ENCODE measurements at places on chromosomes 5 and 9.
A peak's percentile ranks its signal among the peaks of the same experiment; 100 is the strongest.

- DNase-seq = no peak
Measured at GRCh38 chr5:66529182-66529581, 67.0 kb upstream of the MAST4 start.

GRCh38 chr9:136483589-136484152, 831 bp upstream of the SEC16A start:
- DNase-seq = peak; percentile 79

DNA sequence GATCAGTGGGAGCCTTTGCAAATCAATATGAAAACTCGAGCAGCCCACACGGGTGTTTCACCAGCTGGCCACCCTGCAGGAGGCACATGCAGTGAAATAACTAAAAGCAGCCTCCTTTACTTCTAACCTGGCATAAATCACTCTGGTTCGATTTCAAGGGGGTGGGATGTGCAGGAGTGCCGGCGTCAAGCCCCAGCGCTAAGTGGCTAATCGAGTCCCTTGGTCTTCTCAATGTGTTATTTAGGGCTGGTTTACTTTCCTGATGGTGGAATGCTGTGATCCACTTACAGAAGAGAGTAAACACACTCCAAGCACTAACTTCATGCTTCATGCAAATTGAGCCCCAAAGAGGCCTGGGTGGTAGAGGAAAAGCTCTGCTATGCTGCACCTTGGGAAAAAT, 109.4 kb downstream of the TMEM174 start:
- no peak for DNase-seq

- DNase-seq = no peak
Measured at GRCh38 chr9:123663529-123663928, 266.4 kb downstream of the DENND1A start.

- no peak for DNase-seq
Measured at GRCh38 chr9:22240619-22241018, 206.0 kb upstream of the DMRTA1 start.

- DNase-seq = no peak
Measured at GRCh38 chr5:40223884-40224402, 455.8 kb upstream of the PTGER4 start.

DNA sequence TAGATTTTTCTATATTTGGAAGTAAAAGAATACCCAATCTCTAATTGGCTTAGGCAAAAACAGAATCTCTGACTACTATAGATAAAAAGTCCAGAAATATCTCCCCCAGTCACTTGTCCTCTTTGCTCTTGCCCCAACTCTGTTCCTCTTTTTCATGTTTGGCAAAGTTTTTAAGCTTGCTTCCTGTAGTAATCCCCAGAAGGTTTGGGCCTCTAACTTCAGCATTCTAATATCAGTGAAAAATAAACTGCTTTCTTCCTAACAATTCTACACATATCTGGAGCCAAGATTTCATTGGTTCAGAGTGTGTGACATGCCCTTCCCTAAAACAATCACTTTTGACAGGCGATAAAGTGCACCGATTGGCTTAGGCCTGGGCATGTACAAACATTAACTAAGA, 1680.3 kb downstream of the MAT2B start:
- DNase-seq = no peak

GRCh38 chr9:70259512-70259802, 679 bp downstream of the SMC5 start:
- no peak for DNase-seq

GRCh38 chr5:107985144-107985543, 314.4 kb upstream of the EFNA5 start:
- no peak for DNase-seq

DNA sequence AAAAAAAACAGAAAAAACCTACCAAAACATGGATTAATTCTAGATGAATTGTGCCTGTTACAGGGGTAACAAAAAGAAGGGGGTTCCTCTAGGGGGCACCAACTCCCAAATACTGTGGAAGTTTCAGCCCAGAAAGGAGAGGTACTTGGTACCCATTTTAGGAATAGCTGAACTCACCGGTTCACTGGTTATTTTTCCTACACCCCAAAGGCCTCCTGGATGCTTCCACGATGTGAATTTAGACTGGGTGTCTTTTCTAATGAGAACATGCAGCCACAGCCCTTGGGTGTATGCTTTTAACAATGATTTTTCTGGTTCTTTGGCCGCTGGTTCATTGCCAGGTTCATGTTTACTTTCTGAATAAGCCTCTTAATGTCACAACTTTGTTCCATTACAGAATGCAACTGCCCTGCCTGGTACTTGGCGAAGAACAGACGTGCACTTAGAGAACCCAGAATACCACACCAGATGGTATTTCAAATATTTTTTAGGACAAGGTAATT, 46.7 kb downstream of the GARNL3 start:
- no peak for DNase-seq

DNA sequence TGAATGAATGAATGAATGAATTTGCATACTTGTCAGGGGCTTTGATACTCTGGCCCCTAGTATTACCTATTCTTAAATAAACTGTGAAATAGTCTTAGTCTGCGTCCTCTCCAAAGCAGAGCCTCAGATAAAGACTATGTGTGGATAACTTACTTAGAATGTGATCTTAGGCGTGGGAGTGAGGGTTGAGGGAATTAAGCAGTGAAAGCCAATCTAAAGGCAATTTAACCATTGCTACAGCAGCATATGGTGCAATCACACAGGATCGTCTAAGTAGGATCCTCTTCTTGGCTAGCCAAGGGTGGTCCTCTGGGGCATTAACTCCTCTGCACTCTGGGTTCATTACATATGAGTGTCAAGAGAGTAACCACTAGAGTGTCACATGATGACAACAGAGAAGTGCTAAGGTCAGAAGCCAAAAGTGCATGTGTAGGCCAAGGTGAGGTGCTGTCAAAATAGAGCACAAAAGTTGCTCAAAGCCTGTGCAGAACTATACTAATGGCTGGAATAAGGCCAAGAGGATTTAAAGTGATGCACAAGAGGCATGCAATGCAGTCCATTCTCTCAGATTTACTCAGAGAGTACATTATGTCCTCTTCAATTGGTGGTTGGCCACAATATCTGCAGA, 274.4 kb upstream of the SEMA6A start:
- DNase-seq = no peak

DNA sequence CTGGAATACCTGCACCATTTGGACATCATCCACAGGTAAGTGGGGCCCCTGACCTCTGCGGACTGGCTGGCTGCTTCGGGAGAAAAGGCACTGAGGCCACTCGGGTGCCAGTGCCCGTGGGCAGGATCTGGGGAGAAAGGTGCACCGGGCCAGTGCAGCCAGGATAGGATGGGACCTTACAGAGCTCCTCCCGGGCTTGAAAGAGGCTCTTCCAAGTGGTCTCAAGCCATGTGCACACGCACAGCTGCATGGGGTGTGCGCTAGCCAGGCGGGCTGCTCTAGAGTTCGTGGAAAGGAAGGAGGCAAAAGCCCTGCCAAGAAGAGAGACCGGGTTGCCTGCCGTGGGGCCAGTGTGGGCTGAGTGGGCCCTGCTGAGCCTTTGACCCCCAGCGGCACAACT, 13.4 kb downstream of the STKLD1 start:
- DNase-seq = no peak

DNA sequence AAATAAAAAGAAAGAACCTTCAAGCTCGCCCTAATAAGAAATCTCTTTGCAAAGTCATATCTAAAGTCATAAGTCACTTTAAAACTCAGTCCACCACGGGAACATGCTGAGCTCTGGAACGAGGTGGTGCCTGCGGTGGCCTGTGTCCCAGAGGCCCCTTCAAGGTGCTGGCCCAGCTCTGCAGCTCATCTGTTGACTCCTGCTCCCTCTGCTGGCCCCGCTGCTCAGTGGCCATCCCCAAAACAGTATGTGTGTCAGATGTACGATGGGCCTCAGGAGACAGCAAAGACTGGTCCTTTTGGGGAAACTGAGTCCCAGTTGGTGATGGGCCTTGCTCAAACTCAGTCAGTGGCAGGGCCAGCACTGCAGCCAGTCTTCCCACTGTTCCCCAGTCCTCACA, 22.8 kb upstream of the FOXB2 start:
- no peak for DNase-seq

- DNase-seq = no peak
Measured at GRCh38 chr5:65478336-65478735, 3.4 kb downstream of the ADAMTS6 start.

GRCh38 chr5:98786191-98786853, 12.9 kb downstream of the RGMB start:
- DNase-seq = no peak

- no peak for DNase-seq
Measured at GRCh38 chr5:60685028-60685427, 14.9 kb downstream of the DEPDC1B start.

- DNase-seq = no peak
Measured at GRCh38 chr9:36208521-36209253, 18.0 kb downstream of the CLTA start.

DNA sequence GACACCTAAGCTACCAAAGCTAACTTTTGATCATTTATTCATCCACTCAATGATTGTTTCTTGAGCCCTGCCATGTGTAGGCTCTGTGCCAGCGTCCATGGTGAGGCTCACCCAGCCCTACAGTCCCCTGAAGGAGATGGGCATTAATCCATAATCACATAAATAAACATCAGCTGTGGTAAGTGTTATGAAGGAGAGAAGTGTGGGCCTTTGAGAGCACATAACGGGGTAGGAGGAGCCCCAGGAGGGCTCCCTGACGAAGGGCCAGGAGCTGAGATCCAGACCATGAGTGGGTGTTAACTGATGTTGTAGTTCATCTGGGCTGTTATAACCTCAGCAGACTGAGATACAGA, 53.9 kb upstream of the AFAP1L1 start:
- no peak for DNase-seq

DNA sequence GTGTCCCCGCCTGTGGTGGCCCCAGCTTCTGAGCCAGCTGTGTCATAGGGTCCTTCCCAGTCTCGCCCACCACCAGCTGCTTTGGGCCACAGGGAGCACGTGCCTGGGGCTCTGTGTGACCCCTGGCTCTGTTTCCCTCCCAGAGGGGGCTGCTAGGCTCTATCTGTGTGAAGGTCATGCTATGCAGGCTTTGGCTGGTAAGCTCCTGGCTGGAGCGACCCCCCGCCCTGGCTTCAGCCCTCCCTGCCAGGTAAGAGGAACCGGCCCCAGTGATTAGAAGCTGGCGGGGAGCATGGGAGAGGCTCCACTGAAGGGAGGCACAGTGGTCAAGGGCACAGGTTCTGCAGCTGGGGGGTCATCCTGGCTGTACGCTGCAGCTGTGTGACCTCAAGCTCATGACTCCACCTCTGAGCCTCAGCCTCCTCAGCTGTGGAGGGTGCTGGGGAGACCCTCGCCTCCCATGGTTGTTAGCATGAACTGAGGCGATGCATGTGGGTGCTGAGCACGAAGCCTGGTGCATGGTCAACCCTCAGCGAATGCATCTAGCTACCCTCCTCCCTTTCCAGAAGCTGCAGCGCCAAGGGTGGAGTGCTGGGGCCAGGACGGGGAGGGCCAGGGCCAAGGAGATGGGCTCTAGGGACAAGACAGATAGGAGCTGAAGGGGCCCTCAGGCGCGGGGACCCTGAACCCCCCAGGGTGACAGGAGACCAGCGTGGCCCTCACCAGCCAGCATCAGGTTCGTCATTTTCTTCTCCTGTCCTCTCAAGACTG, 163.8 kb upstream of the MVB12B start:
- DNase-seq = no peak

- no peak for DNase-seq
Measured at GRCh38 chr9:13284011-13284410, 4.5 kb upstream of the MPDZ start.

GRCh38 chr5:39713250-39713916, 288.6 kb upstream of the DAB2 start:
- no peak for DNase-seq

GRCh38 chr9:3868012-3868411, 342.2 kb upstream of the RFX3 start:
- DNase-seq = no peak

All from esophagus squamous epithelium (tissue), 5 donors.